ENCODE measurements at places on chromosomes 12 and 14. TPM values are rescaled to one million over a fixed set of nuclear protein-coding genes. Genes with fewer than 3 reads are reported as not detected.
A peak's percentile ranks its signal among the peaks of the same experiment; 100 is the strongest.

- no peaks in the 10 kb centered on the region for H3K4me1 ChIP-seq
- H3K4me3 ChIP-seq, result no peak overlapping the region
- H3K36me3 ChIP-seq, result no peaks in the 10 kb centered on the region
- H3K27ac ChIP-seq, result no peak overlapping the region
- no peak for DNase-seq
Measured at GRCh38 chr14:32044454-32044853, 32.6 kb upstream of the ARHGAP5 start.

DNA sequence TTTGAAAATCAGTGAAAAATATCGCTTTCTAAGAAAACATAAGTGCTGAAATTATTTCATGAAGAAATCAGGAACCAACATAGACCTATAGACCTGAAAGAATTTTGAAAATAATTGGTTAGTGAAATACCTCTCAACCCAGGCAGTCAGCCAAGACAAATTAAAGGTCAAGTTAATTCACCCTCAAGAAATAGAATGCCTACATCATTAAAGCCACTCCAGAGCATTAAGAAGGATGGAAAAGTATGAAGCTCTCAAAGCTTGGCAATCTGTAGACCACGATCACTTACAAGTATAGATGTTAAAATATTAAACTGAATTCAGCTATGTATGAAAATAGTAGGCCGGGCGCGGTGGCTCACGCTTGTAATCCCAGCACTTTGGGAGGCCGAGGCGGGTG, 48.3 kb downstream of the SFSWAP start:
- peaks cover 32% of the 10 kb centered on the region for H3K36me3 ChIP-seq
- H3K4me1 ChIP-seq, result no peaks in the 10 kb centered on the region
- H3K27ac ChIP-seq, result no peak overlapping the region

GPR68 gene
- 0.35 TPM for total RNA-seq

DNA sequence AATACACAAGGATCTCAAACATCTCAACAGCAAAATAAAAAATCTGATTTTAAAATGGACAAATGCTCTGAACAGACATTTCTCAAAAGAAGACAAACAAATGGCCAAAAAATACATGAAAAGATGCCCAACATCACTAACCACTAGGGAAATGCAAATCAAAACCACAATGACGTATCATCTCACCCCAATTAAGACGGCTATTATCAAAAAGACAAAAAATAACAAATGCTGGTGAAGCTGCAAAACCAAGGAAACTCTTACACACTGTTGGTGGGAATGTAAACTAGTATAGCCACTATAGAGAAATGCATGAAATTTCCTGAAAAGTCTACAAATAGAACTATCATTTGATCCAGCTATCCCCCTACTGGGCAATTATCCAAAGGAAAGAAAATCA, 145.0 kb downstream of the BTG1 start:
- H3K4me1 ChIP-seq, result peaks cover 11% of the 10 kb centered on the region
- H3K27me3 ChIP-seq, result no peaks in the 10 kb centered on the region
- no peak for DNase-seq

GRCh38 chr12:14525964-14526363, 41.7 kb downstream of the PLBD1 start:
- no peaks in the 10 kb centered on the region for H3K4me1 ChIP-seq
- H3K27me3 ChIP-seq, result peaks cover 3% of the 10 kb centered on the region
- H3K27ac ChIP-seq, result no peak overlapping the region
- H3K36me3 ChIP-seq, result no peaks in the 10 kb centered on the region

KNTC1 gene
- 25.0 TPM for total RNA-seq

DNA sequence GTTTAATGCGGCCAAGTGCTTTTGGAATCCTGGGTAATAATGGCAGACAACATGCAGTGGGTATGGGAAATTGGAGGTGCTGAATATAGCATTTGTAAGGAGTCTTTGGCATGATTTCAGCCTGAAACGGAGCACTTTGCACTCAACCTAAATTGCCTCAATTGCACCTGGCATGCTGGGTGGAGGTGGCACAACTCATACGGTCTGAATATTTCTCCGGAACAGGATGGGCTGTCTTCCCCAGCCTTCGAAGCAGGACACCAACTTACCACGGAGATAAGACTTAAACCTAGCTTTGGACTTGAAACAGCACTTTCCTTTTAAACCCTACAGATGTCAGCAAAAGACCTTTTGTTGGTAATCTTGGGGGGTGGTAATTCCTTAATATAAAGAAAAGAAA, 153.7 kb upstream of the SRRM4 start:
- no peak overlapping the region for H3K27ac ChIP-seq
- H3K4me3 ChIP-seq, result no peak overlapping the region
- H3K27me3 ChIP-seq, result peaks cover 2% of the 10 kb centered on the region
- DNase-seq, result no peak
- no peaks in the 10 kb centered on the region for H3K4me1 ChIP-seq

- peak; percentile 38 for DNase-seq
- no peaks in the 10 kb centered on the region for H3K27me3 ChIP-seq
- peaks cover 4% of the 10 kb centered on the region for H3K36me3 ChIP-seq
- no peaks in the 10 kb centered on the region for H3K4me1 ChIP-seq
- no peak overlapping the region for H3K4me3 ChIP-seq
- H3K27ac ChIP-seq, result no peak overlapping the region
Measured at GRCh38 chr12:126069549-126070165, 1004.4 kb downstream of the AACS start.

C14orf39 gene
- not detected for total RNA-seq

CLEC4A gene
- total RNA-seq, result 0.23 TPM

GRCh38 chr12:15011162-15011561, 38.3 kb downstream of the PDE6H start:
- no peaks in the 10 kb centered on the region for H3K4me1 ChIP-seq
- no peaks in the 10 kb centered on the region for H3K36me3 ChIP-seq
- no peak overlapping the region for H3K27ac ChIP-seq
- H3K4me3 ChIP-seq, result no peak overlapping the region

- peaks cover 4% of the 10 kb centered on the region for H3K27me3 ChIP-seq
- H3K4me3 ChIP-seq, result peak overlapping the region; percentile 65
- peaks cover 85% of the 10 kb centered on the region for H3K4me1 ChIP-seq
- peak overlapping the region; percentile 96 for H3K27ac ChIP-seq
Measured at GRCh38 chr12:27595231-27595642, 71.2 kb downstream of the PPFIBP1 start.

KRT72 gene
- total RNA-seq, result not detected

NAA30 gene
- 23.9 TPM for total RNA-seq

DNA sequence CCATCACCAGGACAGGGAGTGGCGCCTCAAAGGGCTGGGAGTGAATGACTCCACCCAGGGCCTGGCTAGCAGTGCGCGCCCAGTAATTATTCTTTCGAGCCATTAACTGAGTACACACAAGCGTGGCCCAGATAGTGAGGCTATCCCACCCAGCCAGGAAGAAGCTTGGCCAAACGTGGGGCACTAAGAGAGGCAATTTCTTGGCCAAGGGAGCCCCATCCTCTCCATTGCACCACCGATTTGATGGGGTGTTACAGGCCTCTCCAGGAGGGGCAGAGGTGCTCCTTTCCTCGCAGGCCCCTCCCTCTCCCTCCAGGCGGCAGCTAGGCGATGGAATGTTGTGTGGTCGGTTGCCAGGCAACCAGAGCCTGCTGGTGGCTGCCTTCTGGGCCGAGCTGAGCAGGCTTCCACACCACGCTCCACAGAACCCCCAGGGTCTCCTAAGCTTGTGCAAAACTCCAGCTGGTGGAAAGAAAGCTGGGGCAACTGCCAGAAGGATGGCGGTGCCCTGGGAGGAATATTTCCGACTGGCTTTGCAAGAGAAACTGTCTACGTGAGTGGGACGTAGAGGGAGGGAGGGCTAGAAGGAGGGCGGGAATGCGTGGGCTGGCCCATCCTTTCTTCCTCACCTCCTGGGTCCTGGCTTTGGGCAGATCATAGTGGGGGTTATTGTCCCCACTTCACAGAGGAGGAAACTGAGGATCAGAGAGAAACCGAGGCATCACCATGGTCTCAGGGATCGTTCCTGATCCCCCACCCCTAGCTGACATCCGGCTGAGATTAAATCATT, at the start of gene CFAP73:
TSS of gene CFAP73 (plus strand) at position 364 of the 790 bp plus-strand sequence. CDS start at position 498, 134 bp downstream.
- peak; percentile 88 for DNase-seq
- H3K4me1 ChIP-seq, result peaks cover 24% of the 10 kb centered on the region
- peaks cover 26% of the 10 kb centered on the region for H3K27me3 ChIP-seq
- no peaks in the 10 kb centered on the region for H3K36me3 ChIP-seq
- peak within 1 kb of the TSS; percentile 84 for H3K27ac ChIP-seq
- H3K4me3 ChIP-seq, result peak within 1 kb of the TSS; percentile 79

DNA sequence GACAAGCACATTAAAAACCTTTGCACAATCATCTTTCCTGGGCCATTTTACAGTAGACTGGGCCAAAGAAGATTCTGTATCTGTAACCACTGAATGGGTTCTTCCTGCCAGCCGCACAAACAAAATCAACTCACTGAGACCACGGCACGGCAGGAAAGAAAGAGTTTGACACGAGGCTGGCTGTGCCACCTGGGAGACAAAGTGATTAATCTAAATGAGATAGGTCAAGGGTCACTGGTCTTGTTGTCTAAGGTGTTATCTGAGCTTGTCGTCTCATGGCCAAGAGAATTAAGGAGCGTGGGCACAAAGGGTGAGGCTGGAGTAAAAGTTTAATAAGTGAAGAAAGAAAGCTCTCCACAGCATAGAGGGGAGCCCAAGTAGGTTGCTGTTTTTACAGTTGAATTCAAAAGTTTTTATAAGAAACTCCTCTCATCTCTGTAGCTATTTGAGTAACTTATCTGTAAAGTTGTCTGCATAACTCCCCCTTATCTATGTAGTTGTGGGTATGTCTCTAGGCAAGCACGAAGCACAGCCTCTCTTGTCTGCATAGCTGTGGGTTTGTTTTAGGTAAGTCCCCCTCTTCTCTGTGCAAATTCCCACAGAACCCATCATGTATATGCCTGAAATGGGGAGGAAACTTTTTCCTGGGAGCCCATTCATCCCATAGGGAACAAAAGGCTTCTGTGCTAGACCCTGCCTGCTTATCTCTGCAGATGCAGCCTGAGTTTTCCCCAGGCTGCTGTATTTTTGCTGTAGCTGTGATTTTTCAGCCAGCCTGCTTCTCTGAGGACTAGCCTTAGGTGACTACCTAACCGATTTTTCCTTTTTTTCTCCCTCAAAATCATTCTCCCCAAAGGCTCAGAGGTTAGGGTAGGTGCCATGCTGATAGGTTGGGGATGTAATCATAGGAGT, 1314.6 kb upstream of the TMEM132C start:
- H3K36me3 ChIP-seq, result no peaks in the 10 kb centered on the region
- DNase-seq, result no peak
- no peak overlapping the region for H3K27ac ChIP-seq
- no peak overlapping the region for H3K4me3 ChIP-seq

RPS6KL1 gene
- total RNA-seq, result 1.1 TPM

- H3K27me3 ChIP-seq, result no peaks in the 10 kb centered on the region
- H3K4me1 ChIP-seq, result peaks cover 52% of the 10 kb centered on the region
- H3K27ac ChIP-seq, result peak overlapping the region; percentile 84
Measured at GRCh38 chr12:62684570-62685295, 218.1 kb downstream of the MON2 start.

- peak overlapping the region; percentile 88 for H3K27ac ChIP-seq
- H3K36me3 ChIP-seq, result peaks cover 37% of the 10 kb centered on the region
- H3K27me3 ChIP-seq, result no peaks in the 10 kb centered on the region
- peak overlapping the region; percentile 97 for H3K4me3 ChIP-seq
- no peak for DNase-seq
Measured at GRCh38 chr12:19130224-19131024, 891 bp downstream of the PLEKHA5 start.

GRCh38 chr12:106801167-106801708, 26.8 kb downstream of the RIC8B start:
- no peak overlapping the region for H3K4me3 ChIP-seq
- H3K36me3 ChIP-seq, result peaks cover 12% of the 10 kb centered on the region
- H3K27ac ChIP-seq, result no peak overlapping the region
- no peaks in the 10 kb centered on the region for H3K27me3 ChIP-seq

DNA sequence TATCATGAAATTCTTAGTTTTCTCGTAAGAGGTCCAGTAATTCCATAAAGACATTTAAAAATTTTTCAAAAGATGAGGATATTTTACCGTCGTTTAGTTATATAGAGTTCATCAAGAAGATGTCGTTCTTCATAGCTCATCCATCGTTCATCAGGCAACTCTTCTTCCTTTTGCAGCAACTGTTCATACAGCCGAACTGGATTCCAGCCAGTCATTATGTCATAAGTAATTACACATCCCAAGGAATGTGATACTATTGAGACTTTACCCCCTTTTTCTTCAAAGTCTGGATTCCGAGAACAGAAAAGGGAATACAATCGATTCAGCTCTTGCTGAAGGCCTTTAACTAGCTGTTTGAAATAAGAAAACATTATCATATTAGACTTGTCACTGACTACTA, 90.3 kb downstream of the DDHD1 start:
- no peaks in the 10 kb centered on the region for H3K27me3 ChIP-seq
- DNase-seq, result no peak
- no peak overlapping the region for H3K4me3 ChIP-seq
- H3K36me3 ChIP-seq, result no peaks in the 10 kb centered on the region
- peaks cover 9% of the 10 kb centered on the region for H3K4me1 ChIP-seq

GRCh38 chr14:61765225-61765943, 3.2 kb downstream of the SNAPC1 start:
- H3K4me3 ChIP-seq, result peak overlapping the region; percentile 94
- H3K27ac ChIP-seq, result peak overlapping the region; percentile 8
- H3K36me3 ChIP-seq, result peaks cover 33% of the 10 kb centered on the region

ALDH1L2 gene
- 41.2 TPM for total RNA-seq

- peaks cover 20% of the 10 kb centered on the region for H3K27me3 ChIP-seq
- H3K27ac ChIP-seq, result no peak overlapping the region
- no peak for DNase-seq
- H3K4me1 ChIP-seq, result 0 out of 2 replicates have a peak, but pooled peaks cover 7% of the 10 kb centered on the region
- no peaks in the 10 kb centered on the region for H3K36me3 ChIP-seq
Measured at GRCh38 chr12:160858-161257, 53.1 kb downstream of the SLC6A12 start.

C1QL4 gene
- total RNA-seq, result 0.33 TPM

CLEC1A gene
- 1.2 TPM for total RNA-seq
